ENCODE measurements at places on chromosomes 11 and 22.
A peak's percentile ranks its signal among the peaks of the same experiment; 100 is the strongest.

DNA sequence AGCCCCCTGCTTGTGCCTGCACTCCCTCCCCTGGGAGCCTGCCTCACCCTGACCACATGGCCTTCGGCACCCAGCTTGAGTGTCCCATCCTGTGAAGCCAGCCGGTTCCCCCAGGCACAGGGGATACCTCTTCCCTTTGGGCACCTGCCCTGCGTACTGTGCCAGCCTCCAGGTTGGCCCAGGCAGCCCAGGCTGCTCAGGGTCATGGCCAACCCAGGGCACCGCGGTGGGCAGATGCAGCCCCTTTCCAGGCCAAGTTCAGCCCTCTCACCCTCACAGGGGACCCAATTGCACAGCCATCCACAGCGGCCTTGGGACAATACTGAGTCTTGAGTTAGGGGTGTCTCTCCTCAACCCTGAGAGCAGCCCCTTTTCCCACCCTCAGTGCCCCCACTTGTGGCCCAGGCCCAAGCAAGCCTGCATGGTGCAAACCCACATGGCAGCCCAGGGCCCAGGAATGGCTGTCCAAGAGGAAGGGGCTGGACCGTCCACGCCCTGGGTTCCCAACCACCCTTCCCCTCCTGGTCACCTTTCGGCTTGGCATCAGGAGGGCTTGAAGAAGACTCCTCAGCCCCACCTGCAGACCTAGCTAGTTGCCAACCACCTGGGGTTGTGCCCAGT lies 87.7 kb downstream of the CDKN1C start:
- no peaks in the 10 kb centered on the region for H3K36me3 ChIP-seq
- H3K27ac ChIP-seq = no peak overlapping the region
- peaks cover 13% of the 10 kb centered on the region for H3K4me1 ChIP-seq
- DNase-seq = no peak
- H3K4me3 ChIP-seq = no peak overlapping the region

GRCh38 chr11:87298155-87298554 lies 260.4 kb downstream of the TMEM135 start:
- no peaks in the 10 kb centered on the region for H3K27me3 ChIP-seq
- no peaks in the 10 kb centered on the region for H3K36me3 ChIP-seq
- DNase-seq = no peak
- H3K4me1 ChIP-seq = no peaks in the 10 kb centered on the region

GRCh38 chr11:47418454-47419259 lies 7.6 kb downstream of the PSMC3 start:
- H3K36me3 ChIP-seq = peaks cover 37% of the 10 kb centered on the region
- H3K4me1 ChIP-seq = peaks cover 20% of the 10 kb centered on the region
- DNase-seq = no peak

- no peak for DNase-seq
- H3K27ac ChIP-seq = no peak overlapping the region
- no peaks in the 10 kb centered on the region for H3K4me1 ChIP-seq
- H3K4me3 ChIP-seq = no peak overlapping the region
These were observed 12.2 kb upstream of the SMPD1 start for GRCh38 chr11:6377902-6378639.

DNA sequence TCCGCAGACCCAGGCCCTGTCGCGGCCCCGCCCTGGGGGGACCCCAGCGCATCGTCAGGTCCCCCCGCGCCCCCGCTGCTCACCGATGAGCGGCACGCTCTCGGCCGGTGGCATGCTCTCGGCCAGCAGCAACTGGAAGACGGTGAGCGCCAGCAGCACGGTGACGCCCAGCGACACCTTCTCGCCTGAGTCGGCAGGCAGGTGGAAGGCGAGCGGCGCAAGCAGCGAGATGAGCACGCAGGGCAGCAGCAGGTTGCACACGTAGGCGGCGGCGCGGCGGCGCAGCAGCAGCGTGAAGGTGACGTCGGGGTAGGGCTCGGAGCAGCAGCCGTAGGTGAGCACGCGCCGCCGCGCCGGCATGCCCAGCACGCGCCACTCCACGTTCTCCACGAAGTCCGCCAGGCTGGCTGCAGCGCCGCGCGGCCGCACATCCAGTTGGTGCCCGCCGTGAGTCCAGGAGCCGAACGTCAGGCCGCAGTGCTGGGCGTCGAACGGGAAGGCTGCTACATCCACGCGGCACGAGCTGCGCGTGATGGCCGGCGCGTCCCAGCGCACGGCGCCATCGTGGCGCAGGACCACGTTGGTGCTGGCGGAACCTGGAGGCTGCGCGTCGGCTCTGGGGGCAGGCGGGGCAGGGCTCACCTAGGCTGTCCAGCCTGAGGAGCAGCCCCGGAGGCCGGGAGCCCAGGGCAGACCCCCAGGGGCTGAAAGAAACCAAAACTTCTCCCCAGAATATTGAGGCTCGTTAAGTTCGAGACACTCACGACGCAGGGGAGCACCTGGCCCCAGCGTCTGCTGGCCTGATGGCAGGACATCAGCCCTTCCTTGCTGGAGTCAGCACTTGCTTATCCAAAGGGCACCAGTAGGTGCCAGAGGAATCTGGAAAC lies 3.8 kb downstream of the CHRNA10 start:
- H3K4me3 ChIP-seq = no peak overlapping the region
- no peaks in the 10 kb centered on the region for H3K4me1 ChIP-seq
- H3K27me3 ChIP-seq = no peaks in the 10 kb centered on the region
- peaks cover 10% of the 10 kb centered on the region for H3K36me3 ChIP-seq
- no peak overlapping the region for H3K27ac ChIP-seq
- no peak for DNase-seq

DNA sequence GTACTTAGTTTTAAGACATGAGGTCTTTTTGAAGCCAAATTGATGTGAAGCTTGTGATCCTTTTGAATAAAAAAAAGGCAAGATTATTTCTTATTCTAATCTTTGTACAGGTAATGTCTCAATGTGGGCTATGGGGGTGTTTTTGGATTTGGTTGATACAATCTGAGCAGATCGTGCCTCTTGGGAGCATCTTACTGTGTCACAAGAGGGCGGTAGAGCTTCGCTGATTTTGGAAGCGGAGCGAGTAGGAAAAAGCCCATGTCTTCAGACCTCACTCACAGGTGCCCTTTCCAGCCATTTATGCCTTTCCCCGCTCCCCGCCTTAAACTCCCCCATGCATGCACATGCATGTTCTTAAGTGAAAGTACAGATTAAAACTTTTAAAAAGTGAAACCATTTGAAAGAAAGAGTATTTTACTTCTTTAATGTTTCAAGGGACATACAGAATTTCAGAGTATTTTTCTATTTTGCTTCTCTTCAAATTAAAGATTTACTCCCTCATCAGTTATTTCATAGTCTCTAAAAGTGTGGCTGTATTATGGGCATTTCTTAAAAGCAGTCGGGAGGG lies 18.8 kb downstream of the DDX25 start:
- H3K27me3 ChIP-seq = no peaks in the 10 kb centered on the region
- H3K27ac ChIP-seq = no peak overlapping the region
- DNase-seq = no peak
- H3K4me1 ChIP-seq = no peaks in the 10 kb centered on the region
- H3K4me3 ChIP-seq = no peak overlapping the region
- no peaks in the 10 kb centered on the region for H3K36me3 ChIP-seq

GRCh38 chr11:37671321-37671720 lies 1073.3 kb upstream of the RAG2 start:
- H3K27ac ChIP-seq = no peak overlapping the region
- no peak overlapping the region for H3K4me3 ChIP-seq
- no peaks in the 10 kb centered on the region for H3K4me1 ChIP-seq
- DNase-seq = no peak
- H3K27me3 ChIP-seq = no peaks in the 10 kb centered on the region
- H3K36me3 ChIP-seq = no peaks in the 10 kb centered on the region

- DNase-seq = no peak
- H3K4me1 ChIP-seq = peaks cover 100% of the 10 kb centered on the region
- H3K27me3 ChIP-seq = no peaks in the 10 kb centered on the region
- peaks cover 4% of the 10 kb centered on the region for H3K36me3 ChIP-seq
These were observed 17.8 kb upstream of the CASTOR1 start for GRCh38 chr22:30307041-30307574.

GRCh38 chr11:119897576-119897975 lies 168.6 kb upstream of the NECTIN1 start:
- no peaks in the 10 kb centered on the region for H3K4me1 ChIP-seq
- H3K36me3 ChIP-seq = no peaks in the 10 kb centered on the region
- no peak for DNase-seq
- H3K27ac ChIP-seq = no peak overlapping the region
- H3K27me3 ChIP-seq = peaks cover 10% of the 10 kb centered on the region
- H3K4me3 ChIP-seq = no peak overlapping the region

DNA sequence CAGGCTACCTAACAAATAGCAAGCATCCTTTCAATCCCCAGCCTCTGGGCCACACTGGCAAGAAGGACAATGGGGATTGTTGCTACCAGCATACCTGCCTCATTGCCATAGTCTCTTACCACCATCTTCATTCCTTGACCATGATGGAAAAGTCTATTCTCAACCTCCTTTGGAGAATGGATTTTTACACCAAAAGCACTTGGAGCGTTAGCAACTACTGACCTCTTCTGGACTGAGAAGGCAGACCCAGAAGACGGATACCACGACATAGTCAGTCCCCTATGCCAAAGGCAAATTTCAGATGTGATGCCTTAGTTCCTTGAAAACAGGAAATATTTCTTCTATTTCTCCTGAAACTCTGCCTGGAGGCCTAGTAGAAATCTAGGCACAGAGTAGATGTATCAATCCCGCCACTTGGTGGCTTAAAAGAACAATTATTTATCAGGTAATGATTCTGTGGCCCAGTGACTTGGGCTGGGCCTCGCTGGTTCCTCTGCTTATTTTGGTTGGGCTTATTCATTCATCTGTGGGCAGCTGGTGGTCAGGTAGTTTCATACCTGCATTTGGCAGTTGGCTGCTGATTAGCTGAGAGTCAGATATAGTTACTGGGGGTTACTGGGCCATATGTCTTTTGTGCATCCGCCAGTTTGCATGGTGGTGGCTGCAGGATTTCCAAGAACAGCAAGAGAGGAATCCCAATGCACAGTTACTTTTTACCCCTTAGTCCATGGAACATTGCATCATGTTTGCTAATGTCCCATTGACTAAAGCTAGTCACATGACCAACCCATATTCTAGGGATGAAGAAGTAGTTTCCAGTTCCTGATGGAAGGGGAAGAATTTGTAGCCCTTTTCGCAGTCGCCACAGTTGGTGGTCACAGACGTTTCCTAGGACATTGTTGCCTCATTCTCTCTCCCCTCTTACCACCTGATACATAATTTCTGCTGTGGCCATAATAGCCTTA lies 75.2 kb downstream of the DHCR7 start:
- no peak overlapping the region for H3K4me3 ChIP-seq
- H3K27ac ChIP-seq = no peak overlapping the region
- H3K4me1 ChIP-seq = no peaks in the 10 kb centered on the region
- H3K36me3 ChIP-seq = no peaks in the 10 kb centered on the region
- H3K27me3 ChIP-seq = no peaks in the 10 kb centered on the region
- DNase-seq = no peak

DNA sequence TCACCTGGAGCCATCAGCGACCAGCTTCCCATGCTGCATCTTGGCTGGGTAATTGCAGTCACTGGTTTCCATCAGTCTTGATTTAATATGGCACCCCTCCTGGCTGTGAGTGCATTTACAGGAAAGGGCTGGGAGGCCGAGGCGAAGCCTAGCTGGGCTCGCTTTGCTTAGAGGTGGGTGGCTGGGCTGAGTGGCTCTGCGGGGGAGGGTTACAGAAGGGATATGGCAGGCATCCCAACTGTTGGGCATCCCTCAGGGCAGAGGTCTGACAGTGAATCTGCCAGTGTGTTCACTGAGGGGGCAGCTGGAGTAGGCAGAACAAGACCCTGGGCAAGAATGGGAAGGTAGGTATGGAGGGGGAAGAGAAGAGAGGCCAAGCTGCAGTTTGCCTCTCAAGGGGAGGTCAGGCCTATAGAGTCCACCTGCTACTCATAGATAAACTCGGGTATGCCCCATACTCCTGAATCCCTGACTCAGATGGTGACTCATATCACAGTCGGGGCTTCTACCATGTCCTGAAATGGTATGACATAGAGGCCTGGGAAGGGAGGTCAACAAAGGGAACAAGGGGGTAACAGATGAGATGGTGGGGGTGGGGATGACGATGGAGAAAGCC lies 77.5 kb upstream of the PHOX2A start:
- no peak for DNase-seq
- H3K4me3 ChIP-seq = no peak overlapping the region
- no peak overlapping the region for H3K27ac ChIP-seq
- H3K36me3 ChIP-seq = peaks cover 55% of the 10 kb centered on the region
- no peaks in the 10 kb centered on the region for H3K27me3 ChIP-seq
- no peaks in the 10 kb centered on the region for H3K4me1 ChIP-seq

GRCh38 chr22:29797351-29797750 lies 30.2 kb downstream of the UQCR10 start:
- H3K27ac ChIP-seq = peak overlapping the region; percentile 81
- H3K4me1 ChIP-seq = peaks cover 51% of the 10 kb centered on the region
- no peaks in the 10 kb centered on the region for H3K27me3 ChIP-seq
- peaks cover 24% of the 10 kb centered on the region for H3K36me3 ChIP-seq

DNA sequence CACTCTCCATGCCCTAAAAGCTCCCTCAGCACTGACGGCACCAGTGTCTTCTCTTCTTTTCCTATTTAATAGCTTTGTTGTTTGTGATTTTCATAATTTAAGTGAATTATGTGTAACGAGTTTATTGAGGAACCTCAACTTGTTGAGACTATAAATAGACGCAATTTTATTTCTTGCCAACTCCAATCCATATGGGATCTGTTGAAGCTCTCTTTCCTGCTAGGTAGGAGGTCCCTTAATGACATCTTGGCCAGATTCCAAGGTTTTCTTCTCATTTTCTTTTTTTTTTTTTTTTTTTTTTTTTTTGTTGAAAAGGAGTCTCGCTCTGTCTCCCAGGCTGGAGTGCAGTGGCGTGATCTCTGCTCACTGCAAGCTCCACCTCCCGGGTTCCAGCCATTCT lies 14.2 kb downstream of the RTL6 start:
- no peak overlapping the region for H3K4me3 ChIP-seq
- no peak for DNase-seq
- no peaks in the 10 kb centered on the region for H3K4me1 ChIP-seq
- peaks cover 7% of the 10 kb centered on the region for H3K36me3 ChIP-seq

GRCh38 chr22:49972163-49973017 lies 11.8 kb downstream of the PIM3 start:
- H3K27ac ChIP-seq = peak overlapping the region; percentile 85
- H3K4me1 ChIP-seq = peaks cover 39% of the 10 kb centered on the region
- H3K36me3 ChIP-seq = no peaks in the 10 kb centered on the region
- no peak for DNase-seq
- H3K4me3 ChIP-seq = peak overlapping the region; percentile 60

- no peaks in the 10 kb centered on the region for H3K27me3 ChIP-seq
- DNase-seq = no peak
- peaks cover 30% of the 10 kb centered on the region for H3K4me1 ChIP-seq
- no peaks in the 10 kb centered on the region for H3K36me3 ChIP-seq
- H3K4me3 ChIP-seq = peak overlapping the region; percentile 73
These were observed 1.2 kb downstream of the UBE2L6 start for GRCh38 chr11:57566005-57566904.

DNA sequence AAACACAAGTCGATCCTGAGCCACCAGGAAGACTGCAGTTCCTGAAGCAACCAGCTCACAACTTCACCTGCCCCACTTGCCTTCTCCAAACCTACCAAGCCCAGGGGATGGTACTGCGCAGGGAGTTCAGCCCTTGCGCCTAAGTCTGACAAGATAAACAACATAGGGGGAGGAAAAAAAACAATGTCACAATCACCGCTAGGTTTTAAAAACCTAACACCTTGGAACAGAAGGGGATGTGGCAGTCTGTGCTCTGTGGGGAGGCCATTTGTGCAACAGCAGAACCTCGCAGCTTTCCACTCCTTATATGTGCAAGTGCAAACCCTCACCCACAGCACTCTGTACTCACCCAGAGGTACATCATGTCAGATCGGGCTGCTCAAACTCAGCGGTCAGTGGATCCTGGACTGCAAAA lies 134.2 kb downstream of the RBFOX2 start:
- no peak for DNase-seq
- no peaks in the 10 kb centered on the region for H3K27me3 ChIP-seq
- peak overlapping the region; percentile 78 for H3K27ac ChIP-seq
- H3K4me1 ChIP-seq = peaks cover 70% of the 10 kb centered on the region
- H3K36me3 ChIP-seq = no peaks in the 10 kb centered on the region

Data from esophagus squamous epithelium (tissue), 5 donors.